Nephron progenitor cell (in vitro differentiated cells): ENCODE measurements at places on chromosomes 7 and 10.

- no peak for DNase-seq
Measured at GRCh38 chr7:103711413-103711812, 265.4 kb upstream of the SLC26A5 start.

DNA sequence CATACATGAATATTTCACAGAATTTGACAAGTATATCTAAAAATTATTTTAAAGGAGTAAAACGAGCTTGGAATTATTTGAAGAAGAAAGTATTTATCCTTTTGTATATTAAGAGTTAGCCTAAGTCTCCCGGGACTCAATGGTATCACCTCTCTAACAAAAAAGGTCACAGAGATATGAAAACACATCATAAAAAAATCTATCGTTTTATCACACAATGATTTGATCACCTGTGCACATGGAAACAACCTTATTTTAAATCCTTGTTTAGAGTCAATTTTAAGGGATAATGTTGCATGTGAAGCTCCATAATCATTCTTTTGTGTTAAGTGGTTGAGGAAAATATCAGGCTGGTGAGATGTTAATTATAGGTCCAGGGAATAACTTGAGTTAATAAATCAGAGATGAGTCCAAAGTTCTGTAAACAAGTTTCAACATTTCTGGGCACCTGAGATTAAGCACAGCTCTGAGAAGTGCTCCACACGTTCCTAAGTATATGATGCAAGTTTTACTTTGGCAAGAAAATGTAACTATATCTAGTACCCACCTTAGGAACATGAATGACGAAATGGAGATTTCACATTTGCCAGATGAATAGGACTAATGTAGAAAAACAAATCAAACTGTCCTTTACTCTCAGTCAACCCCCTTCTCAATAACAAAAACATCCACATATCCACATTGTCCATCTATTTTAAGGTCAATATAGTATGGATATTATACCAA is 148.5 kb upstream of the AKR1E2 start:
- DNase-seq: no peak

DNA sequence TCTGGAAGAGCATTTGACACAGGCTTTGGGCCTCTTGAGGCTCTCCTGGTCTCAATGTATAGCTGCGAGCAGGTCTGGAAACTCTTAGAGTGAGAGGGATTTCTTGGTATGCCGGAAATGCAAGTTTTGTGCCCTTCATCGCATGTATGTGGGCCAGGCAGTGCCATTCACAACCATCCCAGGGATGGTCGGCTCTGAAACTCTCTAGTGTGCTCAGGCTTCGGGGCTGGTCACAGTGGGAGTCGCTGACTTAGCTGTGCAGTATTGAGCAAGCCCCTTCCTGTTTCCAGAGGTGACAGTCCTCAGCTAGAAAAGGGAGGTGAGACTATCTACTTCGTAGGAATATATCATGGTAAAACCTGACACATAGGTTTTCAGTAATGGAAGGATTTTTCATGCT is 2.0 kb upstream of the AOAH start:
- DNase-seq: no peak

- no peak for DNase-seq
Measured at GRCh38 chr7:157494506-157495176, 157.8 kb downstream of the DNAJB6 start.

DNA sequence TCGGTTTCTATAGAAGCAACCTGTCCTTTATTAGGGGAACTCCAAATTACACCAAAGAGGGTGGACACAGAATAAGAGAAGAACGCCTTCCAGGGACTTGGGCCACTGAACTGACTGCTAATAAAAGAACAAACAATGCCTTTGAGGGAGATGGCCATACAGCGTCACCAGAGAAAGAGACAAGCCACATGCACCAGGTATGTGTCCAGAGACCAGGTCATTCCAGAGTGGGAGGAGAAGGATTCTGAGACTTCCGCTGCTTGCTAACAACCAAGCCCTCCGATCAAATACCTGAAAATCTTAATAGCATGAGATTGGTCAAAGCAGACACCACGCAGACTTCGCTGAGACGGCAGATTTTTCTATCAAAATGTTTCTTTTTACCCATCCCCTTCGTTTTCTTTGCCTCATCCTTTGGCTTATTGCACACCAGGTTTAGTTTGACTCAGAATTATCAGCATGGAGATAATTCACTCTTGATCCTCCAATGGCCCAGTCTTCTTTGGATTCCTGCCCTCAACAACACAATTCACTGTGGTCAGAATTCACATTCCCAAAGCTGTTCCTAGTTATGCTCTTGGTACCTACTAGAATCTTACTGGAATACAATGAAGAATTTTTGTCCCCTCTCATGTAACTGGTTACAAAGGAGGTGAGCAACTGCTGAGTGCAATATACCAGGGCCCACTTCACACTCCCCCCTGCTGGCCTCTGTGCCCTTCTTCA is 87.4 kb upstream of the DDC start:
- DNase-seq: no peak

- no peak for DNase-seq
Measured at GRCh38 chr10:70891627-70892026, 3.3 kb upstream of the PCBD1 start.

DNA sequence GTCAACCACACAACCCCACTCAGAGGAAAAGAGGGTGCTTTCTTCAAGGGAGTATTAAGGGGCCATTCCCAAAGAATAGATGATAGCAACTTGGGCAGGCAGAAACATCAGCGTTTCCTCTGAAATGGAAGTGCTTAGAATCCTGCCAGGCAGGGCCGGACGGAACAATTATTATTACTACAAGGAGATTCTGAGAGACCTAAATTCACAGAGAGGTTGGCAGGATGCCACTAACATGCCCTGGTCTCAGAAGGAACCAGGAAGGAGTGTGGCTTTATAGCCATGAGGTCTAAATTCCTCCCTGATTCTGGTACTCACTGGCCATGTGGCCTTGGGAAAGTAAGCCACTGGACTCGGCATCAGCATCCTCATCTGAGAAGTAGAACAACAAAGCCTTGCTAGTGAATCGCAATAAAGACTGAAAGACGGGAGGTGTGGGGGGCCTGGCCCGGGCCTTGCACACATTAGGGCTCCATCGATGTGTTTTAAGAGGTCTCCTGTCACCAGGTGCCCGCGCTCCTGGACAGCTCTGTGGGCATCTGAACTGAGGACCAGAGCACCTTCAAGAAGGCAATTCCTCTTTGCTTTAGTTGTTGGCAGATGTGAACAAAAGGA is 131.5 kb downstream of the OAT start:
- DNase-seq: no peak

- no peak for DNase-seq
Measured at GRCh38 chr7:155011086-155011485, 8.2 kb upstream of the PAXIP1 start.

DNA sequence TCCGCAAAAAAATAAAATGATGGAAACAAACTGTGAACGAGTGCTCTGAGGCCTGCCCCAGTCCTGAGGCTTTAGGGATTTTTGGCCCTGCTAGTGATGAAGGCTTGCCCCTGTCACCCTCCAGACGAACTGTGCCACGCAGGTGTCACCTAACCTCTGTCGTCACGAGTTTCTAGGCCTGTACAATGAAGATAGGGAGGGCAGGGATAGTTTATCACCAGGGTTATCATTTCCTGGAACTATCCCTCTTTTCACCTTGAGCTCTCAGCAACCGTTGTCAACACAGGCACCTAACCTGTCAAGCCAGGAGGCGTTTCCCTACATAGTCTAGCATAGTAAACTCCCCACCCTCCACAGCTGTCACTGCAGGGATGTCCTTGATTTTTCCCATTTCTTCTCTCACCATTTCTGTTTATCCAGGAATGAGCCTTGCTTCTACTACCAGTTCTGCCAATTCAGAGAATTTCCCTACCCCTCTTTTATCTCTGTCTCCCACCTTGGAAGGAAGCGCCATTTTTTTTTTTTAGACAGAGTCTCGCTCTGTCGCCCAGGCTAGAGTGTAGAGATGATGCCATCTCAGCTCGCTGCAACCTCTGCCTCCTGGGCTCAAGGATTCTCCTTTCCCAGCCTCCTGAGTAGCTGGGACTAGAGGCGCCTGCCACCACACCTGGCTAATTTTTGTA is 2.2 kb upstream of the ACHE start:
- DNase-seq: no peak

DNA sequence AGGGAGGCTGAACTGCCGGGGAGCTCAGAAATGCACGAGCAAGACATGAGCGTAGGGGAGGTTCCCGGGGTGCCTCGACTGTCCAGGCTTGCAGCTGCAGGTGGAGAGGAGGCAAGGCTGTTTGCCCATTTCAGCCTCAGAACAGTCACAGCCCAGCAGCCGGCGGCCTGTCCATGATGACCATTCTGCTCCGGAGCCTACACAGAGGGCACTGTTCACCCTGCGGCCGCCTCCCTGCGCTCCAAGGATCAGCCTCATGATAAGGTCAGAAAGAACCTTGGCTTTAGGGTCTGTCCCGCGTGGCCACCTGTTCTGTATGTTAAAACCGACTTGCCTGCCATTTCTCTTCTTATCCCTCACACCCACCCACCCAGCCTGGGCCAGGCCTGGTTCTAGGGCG is 21.9 kb upstream of the CFAP46 start:
- no peak for DNase-seq

DNA sequence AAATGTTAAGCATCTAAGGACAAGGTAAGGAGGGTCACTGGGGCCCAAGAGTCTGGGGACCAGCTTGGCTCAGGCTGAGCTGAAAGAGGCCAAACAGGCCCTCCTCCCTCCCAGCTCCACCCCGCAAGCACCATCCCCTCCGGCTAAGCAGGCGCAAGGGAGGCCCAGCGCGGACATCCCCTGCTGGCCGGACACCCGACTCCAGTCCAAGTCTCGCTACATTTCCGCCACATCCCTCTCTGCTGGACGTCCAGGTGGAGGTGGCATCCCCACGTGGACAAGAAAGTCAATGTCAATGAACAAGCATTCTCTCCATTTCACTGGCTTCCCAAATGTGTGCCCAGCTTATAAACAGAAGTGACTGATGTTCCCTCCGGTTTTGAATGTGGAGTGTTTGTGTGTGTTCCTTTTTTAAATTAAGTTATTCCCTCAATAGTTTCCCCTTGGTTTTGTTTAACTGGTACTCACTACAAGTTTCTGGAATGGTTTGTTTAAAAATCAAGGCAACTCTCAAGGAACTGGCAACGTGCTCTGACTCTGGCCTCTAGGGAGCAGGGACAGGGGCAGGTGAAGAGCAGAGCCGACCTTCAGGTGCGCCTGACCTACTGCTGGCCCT is 35.4 kb downstream of the PSAP start:
- no peak for DNase-seq

DNA sequence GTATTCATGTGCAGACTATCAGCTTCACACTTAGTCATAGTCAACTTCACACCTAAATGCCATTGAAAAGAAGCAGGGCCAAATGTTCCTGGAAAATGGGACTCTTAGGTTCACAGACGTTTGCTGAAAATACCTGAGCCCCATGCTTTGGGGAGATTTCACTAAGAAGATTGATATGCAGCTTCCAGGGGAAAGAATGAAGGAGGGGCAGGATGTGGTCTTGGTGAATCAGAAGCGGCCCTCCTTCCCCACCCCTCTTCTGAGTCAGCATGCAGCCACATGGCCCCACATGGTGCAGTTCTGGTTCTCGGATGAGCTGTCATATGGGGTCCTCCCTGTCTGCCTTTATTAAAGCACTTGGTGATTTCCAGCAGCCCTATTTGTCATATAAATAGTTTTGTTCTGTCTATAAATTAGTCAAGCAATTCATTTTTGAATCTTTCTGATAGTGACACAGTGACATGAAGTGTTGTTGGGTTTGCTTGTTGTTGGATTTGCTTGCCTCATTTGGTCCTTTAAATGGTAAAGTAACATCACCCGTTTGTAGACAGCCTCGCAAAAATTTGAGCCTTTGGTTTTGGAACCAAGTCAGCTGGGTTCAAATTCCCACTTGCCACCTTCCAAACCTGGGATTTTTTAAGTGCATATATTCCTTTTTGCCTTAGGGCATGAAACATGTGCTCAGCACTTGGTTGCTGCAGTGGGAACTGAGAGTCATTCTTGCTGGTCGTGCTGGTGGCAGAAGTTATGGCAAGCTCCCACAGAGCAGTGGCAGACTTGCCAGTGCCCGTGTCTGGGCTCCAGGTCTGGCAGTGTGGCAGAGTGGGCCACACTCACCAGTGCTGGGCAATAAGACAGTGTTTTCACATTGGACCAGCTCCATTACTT is 68.1 kb upstream of the CDK6 start:
- DNase-seq: no peak

- no peak for DNase-seq
Measured at GRCh38 chr7:83751217-83751616, 102.3 kb upstream of the SEMA3E start.

- DNase-seq: no peak
Measured at GRCh38 chr7:93592588-93593266, 18.2 kb upstream of the CALCR start.

- no peak for DNase-seq
Measured at GRCh38 chr7:27551803-27552400, 110.8 kb downstream of the HIBADH start.

GRCh38 chr10:65196111-65196510 is 1674.9 kb downstream of the REEP3 start:
- no peak for DNase-seq

GRCh38 chr7:139583826-139584553 is 60.5 kb downstream of the CLEC2L start:
- DNase-seq: no peak

GRCh38 chr10:93085272-93085859 is 11.7 kb downstream of the CYP26A1 start:
- DNase-seq: no peak

GRCh38 chr10:58384095-58384494 is 1.1 kb upstream of the TFAM start:
- DNase-seq: no peak

DNA sequence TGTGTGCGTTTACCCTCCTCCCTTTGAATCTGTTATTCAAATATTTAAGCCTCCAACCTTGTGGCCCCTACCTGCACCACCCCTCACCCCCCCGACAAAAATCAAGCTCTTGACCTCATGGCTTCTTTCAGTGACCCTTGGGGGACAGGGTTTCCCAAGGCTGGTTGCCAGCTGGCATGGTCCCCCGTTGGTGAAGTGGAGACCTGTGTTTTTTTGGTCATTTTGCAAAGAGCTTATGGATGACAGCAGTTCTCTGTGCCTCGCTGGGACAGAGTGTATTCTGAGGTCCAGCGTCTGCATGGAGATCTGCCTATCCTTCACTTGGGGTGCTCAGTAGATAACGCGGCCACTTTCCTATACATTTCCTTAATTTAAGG is 111.0 kb downstream of the TCF7L2 start:
- DNase-seq: no peak

- peak; percentile 57 for DNase-seq
Measured at GRCh38 chr7:100895956-100896731, 456 bp upstream of the ACHE start.

GRCh38 chr10:26437637-26438461 is at the start of gene APBB1IP:
APBB1IP (plus strand) TSS chr10:26438341; CDS start chr10:26492327, 53,986 bp downstream.
- peak; percentile 10 for DNase-seq

GRCh38 chr10:60110739-60111138 is 204.4 kb upstream of the CCDC6 start:
- no peak for DNase-seq
